ENCODE measurements at places on chromosomes 12 and 14. TPM values are rescaled to one million over a fixed set of nuclear protein-coding genes. Genes with fewer than 3 reads are reported as not detected.

DNA sequence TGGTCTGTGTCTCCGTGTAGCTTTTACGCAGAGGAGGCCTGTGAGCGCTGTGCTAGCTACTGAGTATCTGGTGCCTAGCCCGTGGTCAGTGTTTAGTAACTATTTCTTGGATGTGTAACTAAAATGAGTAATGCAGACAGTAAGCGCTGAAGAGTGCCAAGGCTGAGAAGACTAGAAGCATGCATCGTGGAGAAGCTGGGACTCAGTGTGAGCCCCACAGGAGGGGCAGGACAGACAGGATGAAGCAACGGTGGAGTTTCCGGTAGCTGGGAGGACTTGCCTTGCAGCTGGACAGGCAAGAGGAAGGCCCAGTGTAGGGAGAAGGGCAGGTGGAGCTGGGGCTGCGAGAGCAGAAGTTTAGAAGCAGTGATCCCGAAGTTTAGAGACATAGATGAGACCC, 233.4 kb upstream of the FKBP4 start:
- no peak overlapping the region for H3K27ac ChIP-seq
- H3K36me3 ChIP-seq: no peaks in the 10 kb centered on the region
- no peak overlapping the region for H3K4me3 ChIP-seq
- peaks cover 9% of the 10 kb centered on the region for H3K27me3 ChIP-seq

CCDC91 gene
- 20.2 TPM for total RNA-seq

KRT73 gene
- total RNA-seq: 0.36 TPM

FZD10 gene
- not detected for total RNA-seq

FAM90A1 gene
- total RNA-seq: 0.67 TPM

LBHD2 gene
- total RNA-seq: not detected

RACGAP1 gene
- 150 TPM for total RNA-seq

- H3K36me3 ChIP-seq: no peaks in the 10 kb centered on the region
- H3K4me3 ChIP-seq: no peak overlapping the region
- H3K27me3 ChIP-seq: peaks cover 14% of the 10 kb centered on the region
- no peaks in the 10 kb centered on the region for H3K4me1 ChIP-seq
These were observed 59.0 kb upstream of the SCN8A start for GRCh38 chr12:51531978-51532497.

WSCD2 gene
- not detected for total RNA-seq

GRCh38 chr14:91374287-91374878, 43.2 kb downstream of the CCDC88C start:
- no peak for DNase-seq
- no peaks in the 10 kb centered on the region for H3K27me3 ChIP-seq
- peaks cover 100% of the 10 kb centered on the region for H3K4me1 ChIP-seq
- H3K36me3 ChIP-seq: no peaks in the 10 kb centered on the region
- H3K27ac ChIP-seq: peak overlapping the region; percentile 64

DNA sequence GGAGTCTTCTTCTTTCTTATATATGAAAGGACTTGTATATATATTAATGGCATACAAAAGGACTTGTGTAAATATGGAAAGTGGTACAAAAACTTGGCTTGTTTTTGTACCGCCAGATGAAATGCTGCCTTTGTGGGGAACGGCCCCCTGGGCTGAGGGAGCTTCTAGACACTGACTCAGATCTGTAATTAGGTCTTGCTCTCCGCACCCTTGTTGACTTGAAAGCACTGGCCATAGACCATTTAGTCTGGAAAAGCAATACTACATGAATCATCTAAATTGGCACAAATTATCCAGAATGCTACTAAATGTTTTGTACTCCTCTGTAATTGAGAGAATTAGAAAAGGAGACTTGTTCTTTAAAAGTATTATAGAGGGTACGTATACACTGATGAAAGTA, 399.9 kb upstream of the RGS6 start:
- DNase-seq: no peak
- no peak overlapping the region for H3K27ac ChIP-seq
- no peaks in the 10 kb centered on the region for H3K27me3 ChIP-seq
- H3K4me1 ChIP-seq: peaks cover 2% of the 10 kb centered on the region
- no peaks in the 10 kb centered on the region for H3K36me3 ChIP-seq

- DNase-seq: no peak
- no peak overlapping the region for H3K27ac ChIP-seq
- no peaks in the 10 kb centered on the region for H3K4me1 ChIP-seq
- H3K4me3 ChIP-seq: no peak overlapping the region
- no peaks in the 10 kb centered on the region for H3K36me3 ChIP-seq
- peaks cover 6% of the 10 kb centered on the region for H3K27me3 ChIP-seq
These were observed 44.6 kb downstream of the MSRB3 start for GRCh38 chr12:65323070-65323469.

- no peak for DNase-seq
- H3K36me3 ChIP-seq: peaks cover 15% of the 10 kb centered on the region
- H3K27me3 ChIP-seq: no peaks in the 10 kb centered on the region
- peak overlapping the region; percentile 100 for H3K4me3 ChIP-seq
- H3K4me1 ChIP-seq: peaks cover 98% of the 10 kb centered on the region
These were observed 77.9 kb downstream of the BCL11B start for GRCh38 chr14:99194136-99194535.

SLC10A1 gene
- total RNA-seq: not detected

DNA sequence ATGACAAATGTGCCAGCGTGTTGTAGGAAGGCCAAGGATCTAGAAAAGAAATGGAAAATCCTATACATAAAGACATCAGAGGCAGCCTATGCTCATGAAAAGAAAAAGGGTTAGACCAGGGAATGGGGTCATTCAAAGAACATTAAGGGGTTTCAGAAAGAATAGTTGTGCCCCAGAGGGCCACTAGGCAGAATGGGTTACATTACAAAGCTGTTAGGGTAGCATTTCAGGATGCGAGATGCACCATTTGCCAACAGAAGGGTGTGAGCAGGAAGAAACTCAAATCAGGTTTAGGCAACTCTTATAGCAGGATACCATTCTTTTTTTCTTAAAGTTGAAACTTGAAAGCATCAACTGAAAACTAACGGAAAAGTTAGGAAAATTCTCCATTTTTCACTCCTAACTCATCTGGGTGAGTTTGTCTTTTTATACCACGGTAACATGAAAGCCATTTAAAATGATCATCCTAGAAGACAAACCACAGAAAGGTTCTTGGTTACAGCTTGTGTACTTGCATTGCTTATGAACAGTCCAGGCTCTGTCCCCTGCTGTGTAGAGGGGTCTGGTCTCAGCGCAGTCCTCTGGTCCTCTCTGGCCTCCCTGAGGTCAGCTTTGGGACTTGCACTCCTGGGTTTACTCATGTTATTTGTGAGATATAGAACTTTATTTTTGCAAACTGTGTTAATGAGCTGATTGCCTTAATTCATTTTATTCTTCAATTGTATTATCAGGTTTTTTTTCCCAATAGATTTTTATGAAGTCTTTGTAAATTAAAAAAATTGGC, 209.1 kb downstream of the DACT1 start:
- H3K4me3 ChIP-seq: no peak overlapping the region
- H3K4me1 ChIP-seq: no peaks in the 10 kb centered on the region
- no peaks in the 10 kb centered on the region for H3K27me3 ChIP-seq
- H3K27ac ChIP-seq: no peak overlapping the region

- peaks cover 9% of the 10 kb centered on the region for H3K36me3 ChIP-seq
- H3K27me3 ChIP-seq: no peaks in the 10 kb centered on the region
- H3K4me1 ChIP-seq: no peaks in the 10 kb centered on the region
- no peak overlapping the region for H3K27ac ChIP-seq
- no peak for DNase-seq
These were observed 413.5 kb downstream of the CCDC91 start for GRCh38 chr12:28603801-28604200.
